ENCODE measurements at places on chromosomes 7 and 10. TPM values are rescaled to one million over a fixed set of nuclear protein-coding genes. Genes with fewer than 3 reads are reported as not detected.

DNA sequence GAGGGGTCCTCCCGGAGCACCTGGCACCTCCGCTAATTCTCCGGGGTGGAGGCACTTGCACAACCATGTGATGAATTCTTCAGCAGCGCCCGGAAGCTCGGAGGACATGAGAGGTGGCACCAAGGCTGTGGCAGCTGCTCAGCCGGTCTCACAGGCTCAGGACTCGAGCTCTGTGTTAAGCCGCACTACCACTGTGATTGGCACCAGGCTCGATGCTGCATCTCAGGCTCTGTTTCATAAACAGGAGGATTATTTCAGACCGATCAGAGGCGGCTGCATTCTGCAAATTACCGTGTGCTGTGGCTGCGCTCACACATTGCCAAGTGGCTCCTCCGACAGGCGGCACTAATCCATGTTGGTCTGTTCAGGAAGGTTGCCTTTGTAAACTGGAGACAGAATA, 495.2 kb downstream of the DNAJB6 start:
- DNase-seq = peak; percentile 55

DNA sequence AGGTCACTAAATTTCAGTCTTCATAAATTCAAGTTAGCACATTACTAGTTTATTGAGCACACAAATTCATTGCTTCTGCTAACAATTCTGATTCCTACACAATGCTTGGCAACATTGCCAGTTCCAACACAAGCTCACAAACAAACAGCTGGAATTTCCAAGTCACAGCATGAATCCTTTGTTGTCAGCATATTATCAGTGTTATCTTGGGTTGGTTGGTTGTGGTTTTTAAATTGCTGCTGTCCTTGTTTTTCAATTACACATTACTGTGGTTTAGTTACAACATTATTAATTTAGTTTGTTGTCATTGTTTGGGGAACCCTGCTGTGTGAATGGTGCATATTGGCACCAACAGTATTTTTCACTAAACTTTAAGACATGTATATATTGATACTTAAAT, 86.0 kb upstream of the ARID5B start:
- DNase-seq = no peak

DNA sequence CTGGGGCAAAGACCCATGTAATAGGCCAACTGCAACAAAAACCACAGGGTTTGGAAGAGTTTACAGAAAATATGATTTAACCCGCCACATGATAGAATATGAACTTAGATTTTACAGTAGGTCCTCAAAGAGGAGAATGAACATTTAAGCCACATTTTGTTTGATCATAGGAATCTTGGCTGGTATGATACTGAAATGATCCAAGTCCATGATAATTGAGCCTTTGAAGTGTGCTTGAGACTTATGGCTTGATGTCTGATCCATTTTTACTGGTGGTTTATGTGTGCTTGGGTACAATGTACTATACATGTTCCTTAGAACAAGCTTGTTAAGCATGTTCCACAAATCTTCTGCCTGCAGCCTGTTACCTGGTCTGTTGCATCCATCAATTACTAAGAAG, 41.8 kb upstream of the PDSS1 start:
- DNase-seq = no peak

- DNase-seq = no peak
Observed at GRCh38 chr10:97101166-97101940, 84.4 kb downstream of the SLIT1 start.

Gene SUGCT
- 16.2 TPM for total RNA-seq

- no peak for DNase-seq
Observed at GRCh38 chr10:78404296-78404695, 370.6 kb downstream of the RPS24 start.

- DNase-seq = no peak
Observed at GRCh38 chr7:64747802-64748201, 46.4 kb upstream of the ZNF138 start.

Gene SCRN1
- 57.9 TPM for total RNA-seq

GRCh38 chr7:128406314-128407232, 3.2 kb downstream of the IMPDH1 start:
- DNase-seq = peak; percentile 56

GRCh38 chr7:111424768-111425167, 137.5 kb downstream of the IMMP2L start:
- DNase-seq = no peak

Gene C1QL3
- not detected for total RNA-seq

DNA sequence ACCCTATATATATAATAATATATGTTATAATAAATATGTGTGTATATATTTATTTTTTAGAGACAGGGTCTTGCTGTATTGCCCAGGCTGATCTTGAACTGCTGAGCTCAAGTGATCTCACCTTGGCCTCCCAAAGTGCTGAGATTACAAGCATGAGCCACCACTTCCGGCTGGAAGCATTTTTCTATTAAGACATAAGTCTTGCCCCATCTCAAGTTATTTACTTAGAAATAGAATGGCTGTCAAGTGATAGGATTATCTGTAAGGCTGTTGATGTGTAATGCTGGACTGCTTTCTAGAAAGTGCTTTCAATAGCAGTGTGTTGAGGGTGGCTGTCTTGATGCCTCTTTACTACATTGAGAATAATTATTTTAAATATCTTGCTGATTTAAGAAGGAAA, 65.2 kb downstream of the ZMYND11 start:
- no peak for DNase-seq

DNA sequence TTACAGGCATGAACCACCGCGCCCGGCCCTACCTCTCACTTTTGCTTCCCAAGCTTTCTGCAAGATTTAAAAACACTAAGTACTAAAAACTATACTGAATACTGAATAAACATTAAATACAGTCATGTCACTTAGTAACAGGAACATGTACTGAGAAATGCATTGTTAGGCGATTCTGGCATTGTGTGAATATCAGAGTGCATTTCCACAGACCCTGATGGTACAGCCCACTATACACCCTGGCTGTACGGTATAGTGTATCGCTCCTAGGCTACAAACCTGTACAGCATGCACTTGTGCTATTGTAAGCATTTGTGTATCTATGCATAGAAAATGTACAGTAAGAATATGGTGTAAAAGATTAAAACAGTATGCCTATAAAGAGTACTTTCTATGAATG, 29.1 kb downstream of the PDIA4 start:
- peak; percentile 30 for DNase-seq

Gene OGDHL
- not detected for total RNA-seq

Gene ZCCHC24
- total RNA-seq = 113 TPM

DNA sequence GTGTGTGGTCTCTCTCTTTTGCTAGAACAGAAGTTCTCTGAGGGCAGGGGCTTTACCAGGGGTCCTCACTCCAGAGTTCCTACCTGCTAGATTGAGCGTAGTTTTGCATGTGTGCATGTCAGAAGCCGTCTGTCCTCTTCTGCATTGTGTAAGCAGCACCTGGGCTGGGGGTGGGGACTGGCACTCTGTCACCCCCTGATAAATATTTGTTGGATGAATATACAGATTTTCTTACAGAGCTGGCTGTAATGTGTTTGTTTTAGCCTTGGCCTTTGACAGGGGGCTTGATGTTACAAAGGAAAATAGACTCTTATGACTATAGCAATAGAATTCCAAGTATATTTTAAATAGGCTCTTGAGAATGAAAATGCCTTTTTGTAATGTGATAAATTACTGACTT, 46.6 kb downstream of the WDR37 start:
- DNase-seq = no peak

DNA sequence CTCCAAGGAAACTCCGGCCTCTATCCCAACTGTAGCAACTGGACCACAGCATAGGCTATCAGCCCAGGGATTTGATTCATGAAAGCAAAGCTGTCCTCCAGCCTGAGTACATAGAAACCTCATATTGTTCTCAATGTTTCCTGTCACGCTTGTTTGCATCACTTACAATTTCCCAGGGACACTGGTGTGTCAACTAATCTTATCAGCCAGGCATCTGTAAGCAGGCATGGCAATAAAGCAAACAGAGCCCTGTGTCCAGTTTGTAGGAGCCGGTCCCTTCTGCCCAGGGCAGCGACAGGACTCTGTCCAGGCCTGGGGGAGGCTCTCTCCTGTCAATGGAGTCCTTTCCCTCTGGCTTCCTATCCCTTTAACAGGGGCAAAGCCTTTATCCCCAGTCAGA, 23.0 kb upstream of the CDHR3 start:
- DNase-seq = no peak
